ENCODE measurements at places on chromosomes 4 and X.

DNA sequence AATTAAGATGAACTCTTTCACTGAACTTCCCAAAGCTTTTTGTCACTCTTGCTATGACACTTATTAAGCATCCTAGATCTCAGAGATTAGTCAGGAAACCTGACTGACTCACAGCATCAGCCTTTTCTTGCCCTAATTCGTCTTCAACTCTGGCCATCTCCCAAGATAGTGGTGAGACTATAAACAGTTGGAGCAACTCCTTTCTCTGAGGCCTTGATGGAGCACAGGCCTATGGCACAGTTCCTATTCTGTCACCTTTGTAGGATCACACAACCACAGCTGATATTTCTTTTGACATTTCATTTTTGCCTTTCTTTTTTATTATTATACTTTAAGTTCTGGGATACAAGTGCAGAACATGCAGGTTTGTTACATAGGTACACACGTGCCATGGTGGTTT, 217.6 kb downstream of the PRR32 start:
- no peak for DNase-seq

GRCh38 chrX:119981286-119982070, 37.9 kb upstream of the NKAP start:
- DNase-seq = peak; percentile 40

- DNase-seq = no peak
Observed at GRCh38 chrX:103742339-103742738, 31.6 kb downstream of the TMEM31 start.

DNA sequence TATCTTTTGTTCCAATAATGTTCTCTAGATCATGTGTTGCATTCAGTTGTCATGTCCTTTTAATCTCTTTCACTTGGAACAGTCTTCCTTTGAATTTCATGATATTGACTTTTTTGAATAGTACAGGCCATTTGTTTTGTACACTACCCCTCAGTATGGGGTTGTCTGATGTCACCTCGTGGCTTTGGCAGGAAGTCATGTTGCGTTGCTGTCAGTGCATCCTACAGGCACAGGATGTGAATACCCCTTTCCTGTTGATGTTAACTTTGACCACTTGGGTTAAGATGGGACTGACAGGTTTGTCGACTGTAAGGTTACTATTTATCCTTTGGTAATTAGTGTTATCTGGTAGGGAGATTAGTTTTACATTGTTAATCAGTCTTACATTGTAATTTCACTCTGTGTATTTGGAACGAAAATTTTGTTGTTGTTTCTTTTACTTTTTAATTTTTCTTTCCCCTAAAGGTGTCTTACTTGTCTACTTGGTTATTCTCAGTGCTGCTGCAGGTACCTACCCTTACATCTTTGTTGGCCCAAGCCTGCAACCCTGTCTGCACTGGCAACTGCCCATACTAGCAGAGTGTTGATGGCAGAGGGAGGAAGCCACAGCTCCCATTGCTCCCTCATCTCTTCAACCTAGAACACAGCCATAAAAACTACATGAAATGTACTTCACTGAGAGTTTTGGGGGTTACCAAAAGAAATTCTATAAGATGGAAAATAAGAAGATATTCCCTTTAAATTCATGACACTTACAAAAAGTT, 14.7 kb upstream of the ATP8A1 start:
- no peak for DNase-seq

DNA sequence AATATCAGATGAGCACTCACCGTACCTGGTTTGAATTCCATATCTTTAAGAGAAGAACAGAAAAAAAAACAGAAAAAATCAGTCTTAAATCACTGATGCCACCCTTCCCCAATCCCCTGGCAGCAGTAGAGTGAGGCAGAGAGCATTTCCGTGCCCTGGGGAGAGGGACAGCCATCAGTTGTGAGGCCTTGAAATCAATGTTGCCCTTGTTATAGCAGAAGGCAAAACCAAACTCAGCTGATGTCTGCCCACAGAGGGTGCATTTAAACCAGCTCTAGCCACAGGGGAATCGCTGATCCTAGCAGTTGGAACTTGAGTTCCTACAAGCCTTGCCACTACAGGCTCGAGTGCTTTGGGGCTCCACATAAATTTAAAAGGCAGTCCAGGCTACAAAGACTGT, 338.5 kb upstream of the FMR1 start:
- DNase-seq = no peak

GRCh38 chr4:113976741-113977525, 2.5 kb downstream of the ARSJ start:
- DNase-seq = no peak

DNA sequence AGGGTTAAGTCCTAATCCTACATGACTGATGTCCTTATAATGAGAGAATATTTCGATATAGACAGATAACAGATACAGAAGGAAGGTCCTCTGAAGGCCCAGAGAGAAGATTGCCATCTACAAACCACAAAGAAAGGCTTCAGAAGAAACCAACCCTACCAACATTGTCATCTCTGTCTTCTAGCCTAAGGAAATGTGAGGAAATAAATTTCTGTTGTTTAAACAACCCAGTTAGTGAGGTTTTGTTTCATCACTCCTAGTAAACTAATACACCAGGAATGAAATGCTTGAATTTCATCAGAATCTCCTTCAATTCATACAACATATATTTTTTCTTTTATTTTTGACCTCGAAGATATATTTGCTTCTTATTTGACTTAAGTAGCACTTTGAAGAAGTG, 1527.8 kb downstream of the STIM2 start:
- no peak for DNase-seq

DNA sequence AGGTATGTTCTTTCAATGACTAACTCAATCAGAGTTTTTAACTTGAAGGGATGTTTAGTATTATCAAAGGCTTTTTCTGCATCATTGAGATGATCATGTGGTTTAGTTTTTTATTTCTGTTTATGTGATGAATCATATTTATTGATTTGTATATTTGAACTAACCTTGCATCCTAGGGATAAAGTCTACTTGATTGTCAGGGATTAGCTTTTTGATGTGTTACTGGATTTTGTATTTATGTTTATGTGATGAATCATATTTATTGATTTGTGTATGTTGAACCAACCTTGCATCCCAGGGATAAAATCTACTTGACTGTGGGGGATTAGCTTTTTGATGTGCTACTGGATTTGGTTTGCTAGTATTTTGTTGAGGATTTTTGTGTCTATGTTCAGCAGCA, 615.4 kb upstream of the GRID2 start:
- DNase-seq = no peak
